ENCODE measurements at places on chromosomes 11 and 22.
A peak's percentile ranks its signal among the peaks of the same experiment; 100 is the strongest.

GRCh38 chr11:129224538-129224937, 32.4 kb upstream of the ARHGAP32 start:
- DNase-seq = no peak

GRCh38 chr11:129278586-129279319, 86.6 kb upstream of the ARHGAP32 start:
- peak; percentile 47 for DNase-seq

DNA sequence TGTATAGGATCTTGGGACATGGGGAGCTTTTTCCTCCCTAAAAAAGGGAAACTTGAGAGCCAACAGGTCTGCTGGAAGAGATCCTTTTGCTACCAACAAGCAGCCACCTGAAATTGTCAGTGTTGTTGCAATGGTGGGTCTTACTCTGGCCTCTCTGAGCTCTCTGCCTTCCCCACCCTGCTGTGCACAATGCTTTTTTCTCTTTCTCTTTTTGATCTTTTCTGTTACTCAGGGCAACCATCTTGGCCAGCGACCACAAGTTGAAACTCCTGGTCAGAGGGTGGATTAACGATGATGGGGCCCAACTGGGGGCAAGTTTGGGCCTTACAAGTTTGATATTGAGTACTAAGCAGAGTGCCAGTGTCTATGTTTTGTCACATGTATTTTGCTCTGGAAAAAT, 155.8 kb downstream of the KIRREL3 start:
- DNase-seq = no peak

GRCh38 chr11:78397398-78397797, 20.2 kb downstream of the GAB2 start:
- no peak for DNase-seq

- no peak for DNase-seq
Measured at GRCh38 chr11:99884750-99885149, 802.3 kb upstream of the ARHGAP42 start.

DNA sequence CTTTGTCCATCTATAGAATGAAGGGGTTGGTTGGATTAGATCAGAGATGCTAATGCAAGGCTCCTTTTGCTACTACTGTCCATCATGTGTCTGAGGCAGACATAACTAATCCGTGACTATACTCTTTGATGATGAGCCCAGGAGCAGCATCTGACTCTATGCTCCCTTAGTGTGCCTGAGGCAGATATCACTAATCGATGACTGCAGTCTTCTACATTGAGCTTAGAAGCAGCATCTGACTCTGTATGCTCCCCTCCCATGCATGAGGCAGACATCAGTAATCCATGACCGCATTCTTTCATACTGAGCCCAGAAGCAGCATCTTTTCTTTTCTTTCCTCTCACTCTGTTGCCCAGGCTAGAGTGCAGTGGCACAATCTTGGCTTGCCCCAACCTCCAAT, 4.2 kb downstream of the TCN2 start:
- DNase-seq = no peak

- no peak for DNase-seq
Measured at GRCh38 chr11:13972043-13972910, 9.8 kb downstream of the SPON1 start.

GRCh38 chr11:79396674-79397073, 44.2 kb downstream of the TENM4 start:
- no peak for DNase-seq

DNA sequence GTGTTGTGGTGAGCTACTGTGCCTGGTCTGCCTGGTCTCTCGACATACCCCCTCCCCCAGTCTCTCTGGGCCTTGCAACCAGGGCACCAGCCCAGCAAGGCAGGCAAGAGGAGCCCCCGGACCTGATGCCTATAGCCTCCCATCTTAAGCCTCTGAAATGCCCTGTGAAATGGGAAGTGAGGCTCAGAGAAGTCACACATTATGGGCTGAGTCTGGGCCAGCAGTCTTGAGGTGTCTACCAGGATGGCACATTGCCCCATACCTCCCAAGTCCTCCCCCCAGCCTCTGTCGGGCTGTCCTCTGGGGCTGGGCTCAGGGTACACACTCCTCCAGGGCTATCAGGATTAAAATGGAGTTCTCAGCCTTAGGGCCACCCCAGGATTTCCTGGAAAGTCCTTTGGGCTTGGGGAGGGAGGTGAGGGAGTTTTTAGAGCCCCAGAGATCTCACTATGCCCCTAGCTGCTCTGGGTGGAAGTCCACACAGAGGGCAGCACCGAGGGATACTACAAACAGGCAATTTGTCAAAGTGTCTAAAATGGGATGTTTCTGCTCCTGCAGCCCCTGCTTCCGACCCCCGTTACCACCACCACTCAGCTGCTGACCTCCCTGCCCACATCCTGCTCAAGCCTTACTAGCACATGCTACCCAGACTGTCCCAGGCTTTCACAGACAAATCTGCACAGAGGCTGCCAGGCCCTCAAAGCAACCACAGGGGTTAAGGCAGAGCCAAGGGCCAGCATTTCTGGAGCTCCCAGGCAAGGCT, 3.1 kb upstream of the SH3BP1 start:
- no peak for DNase-seq

DNA sequence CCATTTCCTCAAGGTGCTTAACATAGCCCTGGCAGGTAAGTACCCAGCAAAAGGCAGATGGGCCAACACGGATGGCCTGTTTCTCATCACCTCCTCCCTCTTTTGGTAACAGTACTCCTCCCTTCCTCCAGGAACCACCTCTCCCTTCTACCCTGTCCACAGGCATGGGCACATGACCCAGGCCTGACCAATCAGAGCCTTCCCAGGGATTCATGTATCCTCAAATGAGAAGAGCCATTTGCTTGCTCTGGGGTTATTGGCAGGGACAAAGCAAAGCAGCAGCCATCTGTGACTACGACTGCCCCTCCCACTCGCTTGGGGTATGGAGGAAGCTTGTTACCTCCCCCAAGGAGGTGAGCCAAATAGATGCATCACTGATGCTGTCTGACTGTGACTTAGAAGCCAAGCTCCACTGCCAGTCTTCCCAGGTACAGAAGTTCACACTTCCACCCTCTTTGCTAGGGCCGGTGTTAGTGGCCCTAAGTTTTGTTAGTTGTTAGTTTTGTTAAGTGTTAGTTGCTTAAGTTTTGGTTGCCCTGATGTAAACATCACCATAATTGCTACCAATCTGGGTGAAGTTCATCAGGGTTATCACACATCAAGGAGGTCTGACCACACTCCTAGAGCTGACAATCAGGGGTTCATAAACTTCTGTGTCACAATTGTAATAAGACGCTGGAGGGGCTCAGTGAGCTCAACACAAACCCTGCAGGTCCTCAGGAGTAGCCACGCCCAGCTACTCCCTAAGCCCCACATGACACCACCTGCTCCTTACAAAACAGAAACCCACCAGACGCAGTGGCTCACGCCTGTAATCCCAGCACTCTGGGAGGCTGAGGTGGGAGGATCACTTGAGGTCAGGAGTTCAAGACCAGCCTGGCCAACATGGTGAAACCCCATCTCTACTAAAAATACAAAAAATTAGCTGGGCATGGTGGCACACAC, 57.3 kb downstream of the ARFGAP3 start:
- no peak for DNase-seq

DNA sequence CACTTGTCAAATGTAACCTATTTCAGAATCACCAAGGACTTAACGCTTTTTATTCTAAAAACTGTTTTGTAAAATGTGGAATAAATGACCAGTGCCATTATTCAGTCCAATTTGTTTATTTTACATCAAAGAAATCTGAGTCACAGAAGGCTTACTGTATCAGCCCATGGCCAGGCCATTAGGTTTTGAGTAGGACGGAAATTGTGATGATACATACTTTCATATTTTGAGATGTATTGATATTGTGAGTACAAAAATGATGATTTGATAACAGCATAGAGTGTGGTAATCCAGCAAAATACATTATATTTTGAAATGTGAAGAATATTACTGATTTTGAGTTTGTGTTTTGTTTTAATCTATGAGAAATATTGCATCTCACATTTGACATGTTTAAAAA, 81.1 kb downstream of the PIWIL3 start:
- DNase-seq = no peak

- no peak for DNase-seq
Measured at GRCh38 chr11:87722756-87723565, 452.3 kb downstream of the RAB38 start.

DNA sequence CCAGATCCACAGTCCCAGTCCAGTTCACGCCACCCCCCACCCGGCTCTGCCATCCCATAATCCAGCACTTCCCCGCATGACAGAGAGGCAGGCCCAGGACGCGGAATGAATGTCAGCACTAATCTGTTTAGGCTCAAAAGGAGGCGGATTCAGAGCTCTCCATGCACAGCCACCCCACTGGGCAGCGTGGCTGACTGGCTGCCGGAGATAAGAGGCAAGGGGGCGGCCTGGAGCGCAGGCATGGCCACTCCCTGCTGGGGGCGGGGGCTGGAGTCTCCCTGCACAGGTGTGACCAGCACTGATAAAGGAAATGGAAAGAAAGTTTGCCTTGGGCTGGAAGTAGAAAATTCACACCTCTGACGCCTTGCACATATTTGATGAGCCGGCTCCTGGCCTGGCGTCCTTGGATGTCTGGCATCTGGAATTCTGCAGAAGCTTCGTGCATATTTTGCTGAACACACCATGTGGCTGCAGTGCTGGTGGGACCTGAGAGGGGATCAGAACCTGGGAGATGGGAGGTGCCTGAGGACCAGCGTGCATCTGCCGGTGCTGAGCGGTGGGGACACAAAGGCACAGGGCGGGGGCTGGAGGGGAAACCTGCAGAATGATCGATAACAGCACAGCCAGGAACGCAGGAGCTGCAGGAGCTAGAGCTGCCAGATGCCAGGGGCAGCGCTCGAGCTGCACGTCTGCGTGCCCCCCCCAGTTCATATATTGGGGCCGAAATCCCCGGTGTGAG, 344.4 kb downstream of the CTTN start:
- DNase-seq = no peak

DNA sequence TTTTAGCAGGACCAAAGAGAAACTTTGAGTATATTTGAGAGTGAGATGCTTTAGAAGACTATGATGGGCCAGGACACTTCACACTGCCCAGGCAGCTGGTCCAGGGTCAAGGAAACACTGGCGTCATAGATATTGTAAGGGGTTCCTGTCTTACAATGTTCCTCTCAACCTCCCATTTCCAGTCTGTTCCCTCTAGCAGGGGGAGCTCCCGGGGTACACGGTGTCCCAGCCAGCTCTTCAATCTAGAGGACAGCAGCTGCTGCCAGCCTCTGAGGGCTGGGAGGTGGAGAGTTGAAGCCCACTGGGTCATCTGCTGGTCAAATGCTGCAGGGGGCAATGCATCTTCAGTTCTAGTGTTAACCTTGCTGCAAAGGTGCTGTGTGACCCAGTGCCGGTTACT, 40.7 kb upstream of the TIMP3 start:
- no peak for DNase-seq

- DNase-seq = no peak
Measured at GRCh38 chr11:11247576-11247975, 105.5 kb downstream of the CSNK2A3 start.

DNA sequence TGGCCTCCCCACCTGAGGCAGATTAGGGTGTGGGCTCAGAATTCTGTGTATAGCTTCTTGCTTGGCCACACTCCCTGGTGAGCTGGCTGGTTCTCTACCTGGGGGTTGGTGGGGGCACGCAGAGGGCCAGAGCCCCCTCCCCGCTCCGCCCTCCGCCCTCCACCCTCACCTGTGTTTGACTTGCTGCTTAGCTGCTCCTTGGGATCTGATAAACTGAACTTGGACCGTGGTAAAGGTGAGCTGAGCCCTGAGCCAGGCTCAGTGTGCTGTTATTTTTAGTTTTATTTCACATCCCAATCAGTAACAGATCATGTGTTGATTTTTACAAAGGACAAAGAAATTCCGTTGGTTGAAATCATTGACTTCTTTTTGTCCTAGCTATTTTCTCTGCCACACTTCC, 2.0 kb downstream of the OVOL1 start:
- no peak for DNase-seq

DNA sequence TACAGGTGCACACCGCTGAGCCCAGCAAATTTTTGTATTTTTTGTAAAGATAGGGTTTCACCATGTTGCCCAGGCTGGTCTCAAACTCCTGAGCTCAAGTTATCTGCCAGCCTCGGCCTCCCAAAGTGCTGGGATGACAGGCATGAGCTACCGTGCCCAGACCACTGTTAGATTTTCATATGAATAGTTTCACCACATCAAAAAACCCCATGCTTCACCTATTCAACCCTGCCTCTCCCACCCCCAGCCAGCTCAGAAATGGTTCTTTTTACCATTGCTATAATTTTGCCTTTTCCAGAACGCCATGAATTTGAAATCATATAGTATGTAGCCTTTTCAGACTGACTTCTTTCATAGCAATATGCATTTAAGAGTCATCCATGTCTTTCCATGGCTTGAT, 37.9 kb downstream of the CDPF1 start:
- no peak for DNase-seq

DNA sequence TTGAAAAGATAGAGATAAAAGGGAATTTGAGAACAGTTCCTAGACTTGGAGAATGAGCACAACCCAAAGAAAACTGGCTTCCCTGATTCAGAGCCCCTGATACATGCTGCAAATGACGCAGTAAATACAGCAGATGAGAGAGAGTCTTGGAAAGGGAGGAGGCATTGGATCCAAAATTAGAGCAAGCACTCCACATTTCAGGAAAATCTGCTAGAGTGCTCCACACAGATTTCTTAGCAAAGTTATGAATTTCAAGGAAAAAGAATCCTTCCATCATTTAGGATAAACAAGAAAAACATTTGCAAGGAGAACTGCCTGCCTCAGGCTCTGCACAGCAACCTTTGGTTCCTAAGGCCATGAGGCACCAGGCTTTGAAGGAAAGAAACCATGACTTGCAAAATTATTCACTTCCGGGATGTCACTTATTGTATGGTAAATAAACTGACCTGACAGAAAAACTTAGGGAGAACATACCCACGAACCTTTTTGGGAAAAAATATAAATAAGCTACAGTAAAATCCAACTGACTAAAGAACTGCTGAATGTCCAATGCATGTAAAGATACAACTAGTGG, 89.8 kb upstream of the RTL6 start:
- DNase-seq = no peak

- DNase-seq = peak; percentile 64
Measured at GRCh38 chr22:45208993-45209838, 31.5 kb downstream of the KIAA0930 start.

GRCh38 chr11:132802947-132803346, 729.4 kb downstream of the OPCML start:
- no peak for DNase-seq

DNA sequence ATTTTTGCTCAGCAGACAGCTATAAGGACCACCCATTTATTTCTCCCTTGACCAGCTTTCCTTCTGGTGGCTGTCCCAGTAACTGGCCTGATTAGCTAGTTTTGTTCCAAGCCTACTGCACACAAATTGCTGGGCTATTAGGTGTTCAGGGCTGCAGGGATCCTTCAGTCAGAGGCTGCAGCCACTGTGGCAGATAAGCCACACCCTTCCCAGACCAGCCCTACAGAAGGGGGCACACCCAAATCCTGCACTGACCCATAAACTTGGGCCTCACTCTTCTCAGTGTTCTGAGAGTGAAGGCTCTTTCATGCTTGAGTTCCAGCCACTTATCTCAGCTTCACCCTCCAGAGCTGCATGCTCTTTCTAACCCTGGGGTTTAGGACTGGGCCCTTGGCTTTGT, 200.0 kb downstream of the AASDHPPT start:
- no peak for DNase-seq

Data from activated T-cell treated with anti-CD3 and anti-CD28 coated beads, Interleukin-2, amount 50 U/mL, for 24 hours (primary cell).